GM18507 (cell line): ENCODE measurements at places on chromosomes 11 and 22.

GRCh38 chr11:2528301-2529050 is 83.7 kb downstream of the KCNQ1 start:
- DNase-seq, result no peak

DNA sequence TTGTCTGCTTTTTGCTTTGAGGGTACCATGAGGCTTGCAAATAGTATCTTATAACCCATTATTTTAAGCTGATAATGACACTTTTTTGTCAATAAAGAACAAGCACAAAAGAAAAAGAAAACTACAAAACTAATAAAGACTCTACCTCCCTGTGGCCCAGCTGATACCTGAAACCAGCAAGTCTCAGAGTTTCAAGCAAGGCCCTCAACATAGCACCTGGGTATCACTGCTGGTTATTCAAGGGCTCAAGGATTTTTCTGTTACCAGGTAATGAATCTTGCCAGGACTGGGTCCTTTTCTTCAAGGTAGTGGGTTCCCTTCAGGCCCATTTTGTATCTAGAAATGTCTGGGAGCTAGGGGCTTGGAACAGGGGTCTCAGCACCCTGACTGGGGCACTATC is 281.6 kb upstream of the C11orf87 start:
- DNase-seq, result no peak

- DNase-seq, result no peak
Observed at GRCh38 chr11:21769188-21769587, 423.7 kb upstream of the ANO5 start.

DNA sequence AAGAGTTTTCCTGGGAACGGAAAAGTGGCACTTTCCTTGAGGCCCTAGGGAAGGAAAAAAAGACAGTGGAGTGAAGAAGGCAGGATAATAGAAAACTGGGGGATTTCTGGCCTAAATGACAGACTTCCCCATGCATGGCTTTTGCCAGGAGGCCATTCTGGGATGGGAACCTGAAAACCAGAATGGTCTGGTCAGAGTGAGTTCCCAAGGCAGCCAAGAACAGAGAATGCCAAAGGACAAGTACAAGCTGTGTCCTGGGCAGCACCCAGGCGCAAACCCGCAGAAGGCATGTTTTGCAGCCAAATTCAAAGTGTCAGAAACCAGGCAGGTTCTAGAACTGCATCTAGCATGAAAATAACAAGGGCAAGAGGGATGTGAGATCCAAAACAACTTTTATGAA is 162.4 kb downstream of the SPON1 start:
- no peak for DNase-seq

DNA sequence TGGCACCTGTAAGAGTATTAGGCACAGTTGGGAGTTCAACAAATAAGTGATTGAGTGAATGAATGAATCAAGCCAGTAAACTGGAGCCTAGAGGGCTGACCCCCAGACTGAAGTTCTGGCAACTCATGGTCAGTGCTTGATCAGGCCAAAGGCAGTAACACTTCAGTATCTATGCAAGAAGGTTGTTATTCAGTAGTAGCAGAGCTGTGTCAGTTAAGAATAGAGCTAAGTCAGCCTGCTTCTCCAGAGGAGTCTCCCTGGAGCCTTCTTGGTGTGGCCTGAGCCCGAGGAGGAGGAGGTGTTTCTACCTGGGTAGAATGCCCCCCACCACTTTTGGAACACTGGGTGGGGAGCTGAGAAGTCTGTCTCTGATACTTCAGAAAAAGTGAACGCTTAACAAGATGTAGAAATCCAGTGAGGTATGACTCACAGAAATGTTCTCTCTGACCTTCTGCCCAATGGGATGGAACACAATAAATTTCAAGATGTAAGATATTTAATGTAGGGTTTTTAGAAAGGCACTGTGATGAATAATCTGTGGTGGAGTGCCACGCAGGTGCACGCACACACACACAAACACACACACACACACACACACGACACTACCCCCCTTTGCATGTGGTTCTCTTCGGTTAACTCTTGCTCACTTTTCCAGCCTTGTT is 219.9 kb downstream of the HIPK3 start:
- DNase-seq, result no peak

GRCh38 chr11:128580612-128581011 is 6.7 kb downstream of the ETS1 start:
- no peak for DNase-seq

DNA sequence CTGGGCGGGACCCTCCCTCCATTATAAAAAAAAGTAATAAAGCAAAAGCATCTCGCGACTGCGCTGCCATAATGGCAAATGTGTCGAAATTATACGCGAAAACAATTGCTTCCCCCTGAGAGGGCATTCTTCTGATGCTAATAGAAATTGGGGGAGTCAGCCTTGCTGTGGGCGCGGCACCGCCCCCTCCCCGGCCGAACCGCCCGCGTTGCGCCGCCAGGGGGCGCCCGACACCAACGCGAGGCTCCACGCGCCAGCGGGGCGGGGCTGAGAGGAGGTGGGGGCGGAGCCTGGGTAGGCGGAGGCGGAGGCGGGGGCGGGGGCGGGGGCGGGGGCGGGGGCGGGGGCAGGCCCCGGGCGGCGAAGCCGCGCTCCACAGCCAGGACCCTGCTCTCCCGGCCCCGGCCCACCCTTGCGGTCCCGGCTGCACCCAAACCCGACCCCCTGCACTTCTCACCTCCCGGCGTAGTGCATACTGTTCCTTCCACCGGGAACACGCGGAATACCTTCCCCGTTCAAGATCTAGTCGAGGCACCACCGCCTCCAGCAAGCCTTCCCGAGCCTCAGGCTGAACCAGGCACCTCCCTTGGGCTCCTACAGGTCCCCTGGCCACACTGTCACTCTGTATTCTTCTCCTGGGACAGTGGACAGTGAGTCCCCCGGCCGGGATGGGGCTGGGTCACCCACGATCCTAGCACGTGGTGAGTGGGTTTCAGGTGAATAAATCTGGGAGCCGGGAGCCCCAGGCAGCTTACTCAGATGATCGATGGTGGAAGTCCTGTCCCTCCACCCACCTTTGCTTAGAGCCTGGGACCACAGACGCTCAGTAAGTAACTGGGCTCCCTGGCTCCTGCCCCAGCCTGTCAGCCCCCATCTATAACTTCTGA is 15.5 kb upstream of the UPK3A start:
- DNase-seq, result peak; percentile 78

GRCh38 chr11:16043617-16044016 is 312.7 kb downstream of the SOX6 start:
- DNase-seq, result no peak

DNA sequence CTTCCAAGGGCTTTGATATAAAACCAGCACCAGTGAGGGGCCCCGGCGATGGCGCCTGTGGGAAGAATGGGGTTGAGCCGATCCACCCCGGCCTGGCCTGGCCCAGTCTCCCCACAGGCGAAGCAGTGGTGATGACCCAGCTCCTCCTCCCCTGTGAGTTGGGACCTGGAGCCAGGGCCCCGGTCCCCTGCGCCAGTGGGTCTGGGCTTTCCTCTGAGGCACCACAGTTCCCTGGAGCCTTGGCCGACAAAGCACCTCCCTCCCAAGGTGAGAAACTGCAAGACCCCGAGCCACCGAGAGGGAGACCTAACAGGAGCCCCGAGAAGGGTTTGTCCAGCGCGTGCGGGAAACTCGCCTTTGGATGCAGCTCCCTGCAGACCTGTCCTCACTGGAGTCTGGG is 942.9 kb downstream of the BRD1 start:
- DNase-seq, result no peak

GRCh38 chr11:66987924-66988637 is 13.0 kb downstream of the C11orf86 start:
- DNase-seq, result no peak

- DNase-seq, result no peak
Observed at GRCh38 chr22:29385151-29385704, 3.1 kb downstream of the AP1B1 start.

DNA sequence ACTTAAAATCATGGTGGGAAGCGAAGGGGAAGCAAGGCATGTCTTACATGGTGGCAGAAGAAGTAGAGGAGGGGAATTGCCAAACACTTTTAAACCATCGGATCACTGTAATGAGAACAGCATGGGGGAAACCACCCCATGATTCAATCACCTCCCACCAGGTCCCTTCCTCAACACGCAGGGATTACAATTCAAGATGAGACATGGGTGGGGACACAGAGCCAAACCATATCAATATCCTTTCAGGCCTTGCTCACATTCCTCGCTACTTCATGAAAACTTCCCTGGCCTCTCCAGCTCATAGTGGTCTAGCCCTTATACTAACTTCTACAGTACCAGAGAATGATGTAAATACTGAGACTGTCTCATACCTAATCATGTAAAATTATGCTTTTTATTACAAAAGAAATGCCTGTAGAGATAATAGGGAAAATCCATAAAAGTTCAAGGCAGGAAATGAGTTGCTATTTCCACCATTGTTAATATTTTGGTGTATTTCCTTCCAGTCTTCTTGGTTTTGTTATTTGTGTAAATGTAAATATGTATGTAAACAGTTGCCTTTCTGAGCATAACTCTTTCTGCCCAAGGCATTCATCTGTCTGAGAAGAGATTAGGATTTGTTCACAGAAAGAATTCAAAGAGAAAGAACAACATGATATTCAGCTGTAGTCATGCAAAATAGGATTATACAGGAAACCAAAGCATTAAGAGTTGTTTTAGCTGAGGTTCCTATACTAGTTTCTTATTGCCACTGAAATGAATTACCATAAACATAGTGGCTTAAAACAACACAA is 104.3 kb upstream of the LDLRAD3 start:
- DNase-seq, result no peak

DNA sequence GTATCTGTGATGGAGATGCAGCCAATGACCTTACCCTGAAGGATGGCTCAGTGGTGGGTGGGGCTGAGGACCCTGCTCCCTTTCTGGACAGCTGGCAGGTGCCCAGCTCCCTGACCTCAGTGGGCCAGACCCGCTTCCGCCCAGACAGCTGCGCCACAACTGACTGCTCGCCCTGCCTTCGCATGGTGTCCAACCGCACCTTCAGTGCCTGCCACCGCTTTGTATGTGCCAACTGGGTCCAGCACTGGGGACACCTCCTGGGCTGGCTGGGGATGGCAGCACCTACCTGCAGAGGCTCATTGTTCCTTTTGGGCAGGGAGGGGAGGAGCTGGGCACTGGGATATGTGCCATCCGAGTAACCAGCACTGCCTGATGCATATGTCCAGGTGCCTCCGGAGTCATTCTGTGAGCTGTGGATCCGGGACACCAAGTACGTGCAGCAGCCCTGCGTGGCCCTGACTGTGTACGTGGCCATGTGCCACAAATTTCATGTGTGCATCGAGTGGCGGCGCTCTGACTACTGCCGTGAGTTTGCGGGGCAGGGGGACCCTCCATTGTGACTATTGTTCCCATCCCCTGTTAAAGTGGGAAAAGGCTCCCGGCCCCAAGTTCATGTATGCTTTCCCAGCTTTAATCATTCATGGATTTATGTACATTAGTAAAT is 84.8 kb downstream of the OTOG start:
- no peak for DNase-seq

DNA sequence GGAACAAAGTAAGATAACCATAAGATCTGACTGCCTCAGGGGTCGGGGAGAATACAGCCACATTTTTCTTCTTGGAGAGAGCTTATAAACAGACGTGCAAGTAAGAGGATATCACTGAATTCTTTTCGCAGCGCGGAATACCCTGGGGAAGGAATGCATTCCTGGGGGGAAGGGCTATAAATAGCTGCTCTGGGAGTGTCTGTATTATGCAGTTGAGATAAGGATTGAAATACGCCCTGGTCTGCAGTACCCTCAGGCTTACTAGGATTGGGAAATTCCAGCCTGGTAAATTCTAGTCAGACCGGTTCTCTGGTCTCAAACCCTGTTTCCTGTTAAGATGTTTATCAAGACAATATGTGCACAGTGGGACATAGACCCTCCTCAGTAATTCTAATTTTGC is 1491.7 kb upstream of the RAG2 start:
- no peak for DNase-seq

DNA sequence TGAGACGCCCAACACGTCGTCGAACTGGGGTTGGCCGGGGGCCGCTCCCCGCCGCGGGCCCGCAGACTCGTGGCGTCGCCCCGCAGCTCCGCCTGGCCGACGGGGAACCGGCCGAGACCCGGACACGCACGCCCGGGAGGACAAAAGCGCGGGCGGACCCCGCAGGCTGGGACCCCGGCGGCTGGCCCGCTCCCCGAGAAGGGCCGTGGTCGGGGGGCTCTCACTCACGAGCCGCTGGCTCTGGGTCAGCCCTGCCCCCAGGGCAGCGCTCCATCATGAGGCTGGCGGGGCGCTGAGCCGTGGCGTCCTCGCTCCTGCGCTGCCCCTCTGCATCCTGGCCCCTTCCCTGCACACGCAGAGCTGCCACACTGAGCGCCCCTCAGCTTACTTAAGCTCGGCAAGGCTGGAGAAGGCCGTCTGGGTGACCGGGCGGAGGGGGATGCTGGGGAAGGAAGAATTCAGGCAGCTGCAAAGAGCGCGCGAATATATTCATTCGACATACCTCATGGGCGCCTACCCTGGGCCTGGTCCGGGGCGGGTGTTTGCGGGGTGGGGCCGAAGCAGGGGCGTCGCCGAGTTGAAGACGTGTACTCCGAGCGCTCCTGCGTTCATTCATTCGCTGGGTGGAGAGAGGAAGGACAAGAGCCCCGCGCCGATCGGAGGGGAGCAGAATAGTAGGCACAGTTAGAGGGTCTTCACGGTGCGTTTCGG is 579 bp upstream of the CYB5R2 start:
- DNase-seq, result no peak

DNA sequence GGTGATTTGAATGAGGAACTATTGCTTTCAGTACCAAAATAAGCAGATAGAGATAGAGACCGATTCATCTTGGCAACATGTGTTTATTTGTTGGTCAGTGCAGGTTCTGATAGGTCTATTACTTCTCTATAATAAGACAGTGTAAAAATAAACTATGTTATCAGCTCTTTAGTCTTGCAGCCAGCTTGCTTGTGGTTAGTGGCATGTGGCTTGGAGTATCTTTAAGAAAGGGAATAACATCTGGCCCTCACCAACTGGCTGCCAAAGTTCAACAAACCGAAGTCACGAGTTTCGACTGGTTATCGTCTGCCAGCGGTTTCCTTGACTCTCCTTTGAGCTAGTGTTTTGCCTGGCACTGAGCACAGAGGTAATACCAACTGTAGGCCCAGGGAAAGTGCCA is 71.8 kb downstream of the CTTN start:
- no peak for DNase-seq

- DNase-seq, result peak; percentile 75
Observed at GRCh38 chr11:75786101-75786736, 17.6 kb downstream of the DGAT2 start.

GRCh38 chr11:35536470-35536869 is 11.1 kb upstream of the PAMR1 start:
- no peak for DNase-seq

DNA sequence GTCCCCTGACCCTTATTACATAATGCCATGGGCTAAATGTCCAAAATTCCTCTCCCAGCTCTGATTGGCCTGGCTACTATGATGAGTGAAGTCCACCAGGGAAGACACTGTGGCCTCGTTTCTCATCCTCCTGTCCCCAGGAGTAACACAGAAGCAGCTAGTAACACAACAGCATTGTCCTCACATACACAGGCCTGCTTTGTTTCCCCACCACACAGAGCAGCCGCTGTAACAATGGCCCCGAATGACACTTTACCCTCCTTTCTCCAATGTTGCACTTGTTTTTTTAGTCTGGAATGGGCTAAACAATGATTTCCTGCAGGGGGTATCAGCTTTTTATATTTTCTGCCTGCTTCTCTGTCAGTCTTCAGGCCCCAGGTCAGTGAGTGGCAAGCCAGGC is at the start of gene PRR5L:
Gene PRR5L, plus strand, starts transcription at position 363 of the 400 bp plus-strand sequence. CDS start 104,834 bp downstream, outside the sequence.
- no peak for DNase-seq
